Muscle of arm (tissue), 14 donors: ENCODE measurements at places on chromosomes 3 and 15.

GRCh38 chr3:78025916-78026315, 986.0 kb downstream of the ROBO2 start:
- DNase-seq = no peak

- no peak for DNase-seq
Observed at GRCh38 chr3:68996356-68996995, 17.0 kb downstream of the EOGT start.

DNA sequence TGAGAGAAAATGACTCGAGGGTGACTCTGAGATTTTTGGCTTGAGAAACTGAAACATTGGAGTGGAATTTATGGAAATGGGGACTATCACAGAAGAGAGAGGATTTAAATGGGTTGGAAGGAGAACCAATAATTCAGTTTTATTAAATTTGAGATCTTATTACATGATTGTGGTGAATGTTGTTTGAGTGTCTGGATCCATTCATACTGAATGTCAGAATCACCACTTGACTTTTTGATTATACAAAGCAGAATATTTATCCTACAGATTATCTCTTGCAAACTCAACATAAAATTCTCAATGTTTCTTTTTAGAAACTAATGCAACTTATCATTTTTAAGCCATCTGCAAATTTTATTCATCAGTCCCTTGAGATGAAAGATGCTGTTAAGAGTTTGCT, 332.8 kb downstream of the CNTN3 start:
- no peak for DNase-seq

DNA sequence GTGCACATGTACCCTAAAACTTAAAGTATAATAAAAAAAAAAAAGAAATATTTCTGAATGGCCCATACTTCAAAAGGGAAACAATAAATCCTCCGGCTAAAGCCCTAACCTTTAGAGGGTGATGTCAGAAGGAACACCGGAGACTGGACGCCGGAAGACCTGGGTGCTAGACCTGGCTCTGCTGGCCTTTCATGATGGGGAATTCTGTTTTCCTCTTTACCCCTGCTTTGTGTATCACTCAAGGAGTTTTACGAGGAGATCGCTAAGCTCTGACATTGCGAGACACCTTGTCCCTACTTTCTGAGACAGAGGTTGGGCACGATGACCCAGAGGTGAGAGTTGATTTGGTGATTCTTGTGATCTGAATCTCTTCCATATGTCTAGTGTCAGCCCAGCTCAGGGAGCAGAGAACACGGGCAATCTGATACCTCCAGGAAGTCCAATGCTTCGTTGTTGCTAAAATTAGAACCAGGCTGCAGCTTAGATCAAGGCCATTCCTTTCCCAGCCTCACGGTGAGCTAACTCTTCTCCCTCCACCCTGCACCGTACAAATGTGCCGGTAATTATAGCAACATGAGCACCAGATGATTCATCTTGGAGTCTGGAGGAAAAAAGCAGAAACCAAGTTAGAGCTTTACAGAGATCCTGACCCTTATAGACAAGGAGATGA, 42.0 kb upstream of the CFAP161 start:
- DNase-seq = peak; percentile 68

GRCh38 chr3:4520033-4520816, 27.1 kb downstream of the ITPR1 start:
- DNase-seq = no peak

GRCh38 chr15:81540909-81541308, 166.9 kb upstream of the TMC3 start:
- DNase-seq = no peak

DNA sequence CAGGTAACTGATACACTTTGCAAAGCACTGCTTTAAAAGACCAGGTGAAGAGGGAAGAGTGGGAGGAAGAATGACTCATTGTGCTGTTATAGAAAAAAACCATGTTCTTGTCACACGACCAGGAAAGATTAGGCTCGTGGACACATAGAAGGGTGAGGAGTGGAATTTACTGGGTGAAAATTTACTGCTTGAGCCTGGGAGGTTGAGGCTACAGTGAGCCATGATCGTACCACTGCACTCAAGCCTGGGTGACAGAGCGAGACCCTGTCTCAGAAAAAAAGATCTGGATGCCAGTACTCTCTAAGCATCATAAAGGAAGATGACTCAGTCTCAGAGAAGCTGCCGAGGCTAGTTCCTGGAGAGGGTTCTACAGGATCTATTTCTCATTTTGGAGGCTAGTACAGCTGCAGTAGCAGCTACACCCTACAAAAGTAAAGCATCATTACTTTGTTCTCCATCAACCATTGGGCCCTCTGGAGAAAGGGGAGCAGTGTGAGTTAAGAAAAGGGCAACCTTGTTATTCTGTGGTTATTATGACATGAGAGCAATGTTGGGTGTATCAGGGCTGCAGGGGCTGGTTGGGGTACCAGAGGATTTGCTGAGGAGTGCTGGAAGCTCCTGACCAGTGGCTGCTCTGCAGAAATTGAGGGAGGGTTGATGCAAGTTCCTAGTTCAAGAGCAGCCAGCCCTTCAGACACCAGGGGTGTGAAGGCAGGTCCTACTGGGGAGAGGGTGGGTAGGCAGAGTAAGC, 75.4 kb downstream of the CMTM8 start:
- no peak for DNase-seq

DNA sequence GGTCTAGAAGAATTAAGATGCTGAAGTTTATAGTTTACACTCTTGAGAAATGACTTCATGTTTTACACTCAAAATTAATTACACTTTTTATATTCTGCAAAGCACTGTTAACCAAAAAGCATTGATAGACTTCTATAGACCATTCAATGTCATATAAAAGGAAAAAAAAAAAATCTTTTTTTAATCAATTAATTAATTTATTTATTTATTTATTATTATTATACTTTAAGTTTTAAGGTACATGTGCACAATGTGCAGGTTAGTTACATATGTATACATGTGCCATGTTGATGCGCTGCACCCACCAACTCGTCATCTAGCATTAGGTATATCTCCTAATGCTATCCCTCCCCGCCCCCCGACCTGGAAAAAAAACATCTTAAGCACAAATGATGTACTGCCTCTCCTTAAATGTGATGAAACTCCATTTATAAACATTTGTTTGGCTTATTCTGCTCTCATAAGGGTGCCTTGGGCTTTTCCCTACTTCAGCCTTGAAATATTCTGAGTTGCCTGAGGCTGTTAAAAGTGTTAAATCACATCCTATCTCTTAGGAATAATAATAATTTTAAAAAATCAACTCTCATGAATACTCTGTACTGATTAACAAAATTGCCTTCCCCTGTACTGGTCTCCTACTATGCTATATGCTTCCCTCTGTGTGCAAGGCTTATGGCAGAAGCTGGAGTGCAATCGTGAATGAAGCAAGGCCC, 466.9 kb downstream of the SOX2 start:
- DNase-seq = no peak

GRCh38 chr15:97301166-97301565, 659.3 kb upstream of the ARRDC4 start:
- no peak for DNase-seq

- DNase-seq = peak; percentile 7
Observed at GRCh38 chr3:3110299-3110630, at the start of gene IL5RA. TSS of gene IL5RA (minus strand) at chr3:3110374. CDS start at chr3:3104984, 5,390 bp downstream.

DNA sequence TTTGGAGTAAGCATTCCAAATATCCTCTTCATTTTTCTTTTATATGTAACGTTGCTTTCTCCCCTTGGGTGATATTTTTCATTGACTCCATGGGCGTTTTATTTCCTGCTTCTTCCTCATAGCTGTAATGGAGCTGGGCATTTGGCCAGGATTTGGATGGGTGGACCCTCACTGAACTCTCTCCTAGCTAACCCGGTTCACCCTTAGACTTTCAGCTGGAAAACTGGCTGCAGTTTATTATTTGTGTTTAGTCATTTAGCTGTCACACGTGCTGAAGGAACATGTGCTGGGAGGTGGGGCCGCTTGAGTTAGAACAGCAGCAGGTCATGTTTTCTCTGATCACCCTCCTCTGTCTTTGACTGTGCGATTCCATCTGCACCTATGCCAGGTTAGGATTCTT, 407.6 kb downstream of the ZIC1 start:
- DNase-seq = peak; percentile 88

DNA sequence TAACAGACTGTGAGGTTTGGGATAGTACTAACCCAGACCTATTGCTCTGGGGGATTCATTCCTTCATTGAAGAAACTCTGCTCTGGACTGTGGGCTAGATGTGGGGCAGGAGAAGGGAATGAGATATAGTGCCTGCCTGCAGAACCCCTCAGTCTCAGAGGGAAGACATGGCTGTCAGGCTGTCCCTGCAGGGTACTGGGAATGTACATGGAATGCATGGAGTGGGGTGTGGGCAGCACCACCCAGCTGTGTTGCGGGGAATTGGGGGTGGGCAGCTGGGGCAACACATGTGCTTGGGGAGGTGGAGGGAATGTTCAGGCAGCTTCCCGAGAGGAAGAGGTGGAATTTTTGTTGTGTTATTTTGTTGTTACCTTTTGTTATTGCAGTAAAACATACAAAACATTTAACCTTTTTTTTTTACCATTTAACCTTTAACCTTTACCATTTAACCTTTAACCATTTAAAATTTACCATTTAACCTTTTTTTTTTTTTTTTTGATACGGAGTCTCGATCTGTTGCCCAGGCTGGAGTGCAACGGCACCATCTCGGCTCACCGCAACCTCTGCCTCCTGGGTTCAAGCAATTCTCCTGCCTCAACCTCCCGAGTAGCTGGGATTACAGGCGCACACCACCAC, 7.3 kb downstream of the PAQR5 start:
- DNase-seq = no peak

DNA sequence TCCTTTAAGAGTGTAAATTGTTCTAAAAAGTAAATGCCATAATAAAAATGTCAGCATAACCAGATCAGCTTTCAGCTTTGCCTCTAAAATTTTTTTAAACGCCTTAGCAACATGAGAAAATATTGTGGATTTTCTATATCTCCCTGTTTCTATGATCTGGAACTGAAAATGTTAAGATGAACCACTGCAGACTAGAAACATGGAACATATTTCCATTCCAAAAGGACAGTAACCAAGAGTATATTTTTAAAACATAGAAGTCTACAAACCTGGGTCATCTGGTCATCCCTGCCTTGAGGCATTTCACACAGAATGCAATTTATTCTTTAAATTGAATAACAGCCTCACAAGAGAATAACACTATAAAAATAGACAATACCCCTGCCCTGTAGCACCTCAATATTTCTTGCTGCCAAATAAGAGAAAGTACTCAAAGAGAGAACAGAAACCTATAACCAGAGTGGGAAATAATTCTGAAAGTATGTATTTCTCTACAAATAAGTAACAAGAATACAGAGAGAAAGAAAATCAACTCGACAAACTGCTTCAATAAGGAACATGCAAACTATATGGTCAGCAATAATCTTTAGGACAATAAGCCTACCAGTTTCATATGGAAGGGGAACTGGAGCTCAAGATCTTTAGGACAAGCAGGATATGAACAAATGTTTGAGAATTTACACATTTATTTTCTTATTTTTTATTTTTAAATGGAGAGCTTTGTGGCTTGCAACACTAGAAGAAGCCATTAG, 949.0 kb downstream of the EPHA3 start:
- no peak for DNase-seq

DNA sequence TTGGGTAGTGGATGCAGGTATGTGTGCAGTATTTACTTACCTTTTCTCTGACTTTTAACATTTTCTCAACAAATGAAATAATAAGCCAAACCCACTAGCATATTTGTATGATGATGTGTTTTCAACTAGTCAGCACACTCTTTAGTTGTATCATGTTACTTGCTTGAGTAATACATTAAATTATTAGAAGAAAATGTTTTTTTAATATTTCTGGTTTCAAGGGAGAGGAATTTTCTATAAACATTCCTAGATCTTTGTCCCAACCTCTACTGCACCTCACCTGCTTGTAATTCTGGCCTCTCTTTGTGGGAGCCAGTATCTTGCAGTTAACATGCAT, 161.8 kb upstream of the CBLB start:
- DNase-seq = no peak

DNA sequence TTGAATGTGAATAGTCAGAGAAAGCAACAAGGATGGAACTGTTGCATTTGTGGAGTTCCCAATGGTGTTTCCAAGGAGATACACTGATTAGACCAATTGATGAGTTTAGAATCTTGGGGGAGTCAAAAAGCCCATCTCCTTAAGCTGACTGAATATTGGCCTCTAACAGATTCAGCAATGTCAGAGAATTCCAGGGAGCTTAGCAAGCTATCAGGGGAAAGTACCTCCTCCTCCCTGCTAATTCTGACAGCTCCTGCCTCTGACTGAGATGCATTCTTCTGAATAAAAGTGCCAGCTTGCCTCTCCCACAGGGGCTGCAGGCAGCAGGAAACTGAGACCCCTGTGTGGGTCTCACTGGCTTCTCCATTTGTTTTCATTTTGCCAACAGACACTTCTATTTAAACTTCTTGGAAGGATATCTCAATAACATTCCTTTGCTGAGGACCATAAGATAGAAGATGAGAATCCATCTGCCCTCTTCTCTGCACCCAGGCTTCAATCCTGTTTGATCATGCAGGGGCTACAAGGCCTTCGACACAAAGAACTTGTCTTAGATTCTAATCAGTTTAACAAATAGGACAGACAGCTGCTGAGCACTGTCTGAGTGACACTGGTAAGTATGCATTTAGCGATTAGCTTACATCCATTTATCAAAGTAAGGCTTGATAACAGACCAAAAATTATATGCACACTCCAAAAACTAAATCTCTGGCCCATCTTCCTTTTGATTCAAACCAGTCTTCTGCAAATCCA, 1080.8 kb downstream of the TUSC7 start:
- no peak for DNase-seq

GRCh38 chr15:54345301-54345700, 367.1 kb downstream of the UNC13C start:
- DNase-seq = no peak

GRCh38 chr15:81752546-81752942, 293.3 kb downstream of the MEX3B start:
- peak; percentile 72 for DNase-seq

- no peak for DNase-seq
Observed at GRCh38 chr3:193884652-193885051, 251.3 kb upstream of the HES1 start.

DNA sequence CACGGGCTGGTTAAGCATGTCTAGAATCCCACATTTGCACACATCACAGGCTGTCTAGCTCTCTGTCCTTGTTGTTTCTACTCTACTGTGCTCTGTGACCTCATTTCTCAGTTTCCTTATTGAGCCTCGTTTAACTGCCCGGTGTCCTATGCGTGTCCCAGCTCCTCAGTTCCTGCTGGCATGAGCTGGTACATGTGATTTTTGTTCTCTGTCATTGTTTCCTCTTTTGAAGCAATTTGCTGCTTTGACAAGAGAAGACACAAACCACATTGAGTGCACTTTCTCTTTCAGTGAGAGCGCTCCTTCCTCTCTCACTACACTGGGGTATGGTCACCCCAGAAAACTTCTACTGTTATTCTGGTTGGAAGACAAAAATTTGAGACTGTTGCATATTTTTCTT, 563.5 kb downstream of the PDCD6IP start:
- no peak for DNase-seq

DNA sequence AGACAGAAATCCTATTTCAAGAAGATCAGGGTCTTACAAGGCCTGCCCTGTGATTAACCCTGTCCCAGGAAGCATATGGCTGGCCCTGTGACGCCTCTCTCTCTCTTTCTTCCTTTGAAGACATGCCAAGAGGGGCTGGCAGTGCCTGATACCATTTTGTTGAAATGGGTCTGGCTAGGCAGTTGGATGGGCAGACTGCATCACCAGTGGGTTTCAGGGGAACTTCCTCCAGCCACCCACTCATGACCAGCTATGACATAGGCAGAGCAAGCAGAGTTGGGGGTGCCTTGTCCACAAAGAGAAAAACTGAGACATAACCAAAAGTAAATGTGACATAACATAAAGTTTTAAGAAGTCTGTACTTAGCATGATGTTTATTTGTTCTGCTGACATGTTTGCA, 31.4 kb upstream of the MANF start:
- no peak for DNase-seq

- DNase-seq = no peak
Observed at GRCh38 chr15:62163397-62164013, 1.6 kb downstream of the C2CD4B start.
